Left ventricle myocardium inferior (tissue), 1 donor: ENCODE measurements at places on chromosomes 11 and 22. TPM values are rescaled to one million over a fixed set of nuclear protein-coding genes. Genes with fewer than 3 reads are reported as not detected.

- DNase-seq = no peak
These were observed 519 bp upstream of the PDE3B start for GRCh38 chr11:14642873-14643696.

DNA sequence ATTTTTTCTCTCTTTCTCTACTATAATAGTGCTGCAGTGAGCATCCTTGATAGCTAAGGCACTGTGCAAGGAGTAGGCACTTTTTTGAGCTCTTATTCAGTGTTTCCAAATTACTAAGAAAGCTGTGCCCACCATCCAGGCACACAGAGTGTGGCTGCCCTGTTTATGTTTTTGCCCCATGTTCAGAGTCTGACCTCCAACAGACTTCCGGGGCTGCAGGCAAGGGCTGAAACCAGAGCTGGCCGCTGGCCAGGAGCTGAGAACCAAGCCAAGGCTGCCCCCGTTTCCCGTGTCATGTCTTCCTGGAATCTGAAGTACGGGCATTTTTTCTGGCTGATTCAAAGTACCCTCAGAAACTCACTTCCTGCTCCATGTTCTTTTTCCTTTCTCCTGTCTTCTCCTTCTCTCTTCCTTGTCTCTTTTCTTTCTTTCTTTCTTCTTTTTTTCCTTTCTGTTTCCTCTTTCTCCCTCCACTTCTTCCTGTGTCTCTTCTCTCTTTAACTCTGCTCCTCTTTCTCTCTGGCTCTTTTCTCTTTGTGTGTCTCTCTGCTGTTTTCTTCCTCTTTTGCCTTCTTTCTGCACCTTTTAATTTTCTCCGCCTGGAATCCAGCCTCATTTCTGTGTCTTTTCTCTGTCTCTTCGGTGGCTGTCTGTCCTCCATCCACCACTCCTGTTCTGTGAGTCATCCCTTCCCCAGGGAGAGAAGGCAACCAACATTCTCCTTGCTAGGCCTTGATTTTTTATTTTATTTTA lies 17.0 kb upstream of the KCTD14 start:
- peak; percentile 67 for DNase-seq

Gene PTPN5
- 0.47 TPM for total RNA-seq

GRCh38 chr11:120338107-120338933 lies 2.1 kb downstream of the ARHGEF12 start:
- no peak for DNase-seq

Gene SUSD2
- 3.2 TPM for total RNA-seq

Gene SNX32
- not detected for total RNA-seq

Gene NLRP14
- not detected for total RNA-seq

DNA sequence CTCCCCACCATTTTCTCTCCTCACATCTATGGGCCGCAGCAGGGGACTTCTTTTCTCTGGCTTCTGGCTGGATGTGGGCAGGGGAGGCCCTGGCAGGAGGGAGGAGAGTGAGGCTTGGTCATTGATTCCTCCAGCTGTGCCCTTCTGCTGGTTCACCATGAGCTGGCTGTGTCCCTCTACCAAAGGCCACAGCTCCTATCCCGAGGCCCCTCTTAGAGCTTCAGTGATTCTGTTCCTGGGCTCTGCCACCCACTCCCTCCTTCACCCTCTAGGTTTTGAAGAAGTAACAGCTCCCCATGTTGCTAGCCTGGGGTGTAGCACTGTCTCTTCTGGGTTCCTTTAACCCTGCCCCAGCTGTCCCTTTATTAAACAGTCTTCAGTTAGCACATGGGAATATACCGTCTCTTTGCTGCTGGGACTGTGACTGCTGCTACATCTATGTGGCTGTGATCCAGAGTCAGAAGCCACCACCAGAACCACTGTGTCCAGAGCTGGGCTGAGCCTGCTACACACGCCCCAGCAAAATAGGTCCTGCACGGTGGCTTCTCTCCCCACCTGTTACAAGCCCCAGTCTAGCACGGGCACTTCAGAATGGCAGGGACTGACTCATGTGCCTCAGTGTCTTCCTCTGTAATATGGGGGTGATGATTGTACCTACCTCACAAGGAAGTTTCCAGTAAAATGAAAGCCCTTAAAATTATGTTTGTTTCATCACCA lies 578 bp upstream of the PARVG start:
- DNase-seq = no peak

GRCh38 chr11:109864834-109865547 lies 228.2 kb upstream of the ZC3H12C start:
- DNase-seq = no peak

- no peak for DNase-seq
These were observed 137.8 kb upstream of the MTMR2 start for GRCh38 chr11:96061730-96062129.

- DNase-seq = no peak
These were observed 103.3 kb upstream of the NNMT start for GRCh38 chr11:114192841-114193389.

DNA sequence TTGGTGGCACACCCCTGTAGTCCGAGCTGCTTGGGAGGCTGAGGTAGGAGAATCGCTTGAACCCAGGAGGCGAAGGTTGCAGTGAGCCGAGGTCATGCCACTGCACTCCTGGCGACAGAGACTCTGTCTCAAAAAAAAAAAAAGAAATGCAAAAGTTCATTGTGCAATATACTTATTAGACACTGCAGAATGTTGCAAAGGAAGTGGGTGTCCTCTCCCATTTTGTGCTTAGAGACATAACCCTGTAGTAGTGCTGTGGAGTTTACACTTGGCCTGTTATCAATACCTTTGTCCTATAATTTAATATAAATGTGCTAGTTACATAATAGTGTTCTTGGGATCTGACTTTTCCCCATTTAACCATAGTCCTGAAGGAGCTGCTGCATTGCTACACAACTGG lies 9.4 kb downstream of the BCL2L13 start:
- no peak for DNase-seq

Gene MYOD1
- total RNA-seq = not detected

Gene OR51B4
- total RNA-seq = not detected

DNA sequence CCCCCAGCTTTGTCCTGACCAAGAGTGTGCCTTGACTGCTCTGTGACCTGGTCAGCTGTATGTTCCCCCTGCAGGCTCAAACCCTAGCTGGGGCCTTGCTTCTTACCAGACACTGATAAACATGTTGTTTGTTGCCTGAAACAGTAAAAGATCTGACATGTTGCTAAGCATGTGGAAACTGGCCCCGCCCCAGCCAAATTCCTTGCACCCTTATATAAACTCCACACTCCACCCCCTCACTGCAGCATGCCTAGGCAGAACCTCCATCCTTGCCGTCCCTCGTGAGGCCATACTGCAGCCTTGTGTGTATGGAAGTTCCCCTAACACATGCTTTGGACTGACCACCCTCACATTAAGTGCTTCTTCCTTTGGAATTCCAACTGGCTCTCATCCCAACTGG lies 27.3 kb downstream of the LRRC74B start:
- no peak for DNase-seq

DNA sequence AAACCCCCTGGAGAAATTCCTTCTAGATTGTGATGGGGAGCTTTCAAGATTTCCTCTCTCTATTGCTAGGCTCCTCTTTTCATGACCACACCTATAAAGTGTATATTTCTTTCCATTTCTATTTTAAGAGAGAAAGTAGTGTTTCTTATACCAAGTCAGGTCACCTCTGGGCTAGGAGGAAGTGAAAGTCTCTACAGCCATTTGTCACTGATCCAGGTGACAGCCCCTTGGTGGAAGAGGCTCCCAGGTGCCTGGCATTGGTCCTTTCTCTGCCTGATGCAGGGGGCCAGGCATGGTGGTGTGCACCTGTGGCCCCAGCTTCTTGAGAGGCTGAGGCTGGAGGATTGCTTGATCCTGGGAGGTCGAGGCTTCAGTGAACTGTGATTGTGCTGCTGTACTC lies 64.7 kb downstream of the DHCR7 start:
- DNase-seq = no peak

Gene CUL5
- 42.5 TPM for total RNA-seq

DNA sequence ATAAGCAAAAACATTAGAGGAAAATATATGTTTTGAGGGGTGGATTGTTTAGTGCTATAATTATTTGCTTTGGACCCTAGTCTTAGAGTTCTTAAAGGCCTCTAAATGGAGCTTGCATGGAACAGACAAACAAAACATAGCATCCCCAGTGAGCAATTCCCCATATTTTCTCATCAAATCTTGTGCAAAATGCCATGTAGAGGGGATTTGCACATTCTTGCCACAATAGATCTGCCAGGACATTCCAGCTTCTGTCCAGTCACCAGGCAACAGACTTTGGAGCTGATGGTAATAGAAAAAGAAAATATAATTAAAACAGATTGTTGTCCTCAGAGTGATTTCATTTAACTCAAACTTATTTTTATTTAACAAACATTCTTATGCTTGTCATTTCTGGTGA lies 360.3 kb upstream of the PDGFD start:
- DNase-seq = no peak

Gene CSF2RB
- 2.8 TPM for total RNA-seq

Gene AAMDC
- 86.6 TPM for total RNA-seq

DNA sequence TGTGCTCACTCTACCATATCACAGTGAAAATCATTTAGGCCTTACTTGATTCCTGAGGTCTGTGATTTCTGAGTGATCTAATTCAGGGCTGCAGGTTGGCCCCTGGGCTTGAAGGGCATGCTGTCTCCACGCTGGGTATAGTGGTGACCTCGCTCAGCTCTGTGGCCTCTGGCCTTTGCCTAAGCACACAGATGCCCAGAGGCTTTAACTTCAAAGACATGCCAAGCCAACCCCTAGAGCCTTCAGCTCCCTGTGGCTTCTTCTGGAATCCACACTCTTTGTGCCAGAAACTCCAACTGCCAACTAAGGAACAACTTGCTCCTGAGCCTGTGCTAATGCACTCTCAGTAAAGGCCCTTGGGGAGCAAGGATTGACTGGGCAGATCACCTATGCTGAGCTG lies 232.6 kb upstream of the MPPED2 start:
- DNase-seq = no peak

GRCh38 chr22:32326647-32327046 lies 31.0 kb upstream of the RFPL3 start:
- no peak for DNase-seq

- DNase-seq = no peak
These were observed 2.5 kb downstream of the ST13 start for GRCh38 chr22:40853961-40854360.

DNA sequence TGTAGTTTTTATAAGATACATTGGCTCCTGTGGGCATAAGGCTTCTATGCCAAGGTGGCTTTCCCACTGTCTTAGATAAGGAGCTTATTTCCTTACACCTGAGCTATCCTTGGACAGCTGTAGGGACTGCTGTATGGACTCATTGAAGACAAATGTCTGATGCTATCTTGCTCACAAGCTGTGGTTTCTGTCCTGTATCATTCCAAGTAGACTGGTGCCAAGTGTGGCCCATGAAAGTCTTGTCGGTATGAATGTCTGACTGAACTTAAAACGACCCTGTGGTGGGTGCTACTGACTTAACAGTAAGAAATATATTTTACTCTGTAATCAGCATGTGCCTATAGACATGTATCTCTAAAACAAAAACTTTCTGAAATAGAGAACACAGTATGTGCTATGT lies 45.0 kb downstream of the LARGE2 start:
- DNase-seq = no peak

Gene POLR2F
- total RNA-seq = 79.3 TPM

Gene DENND5A
- 117 TPM for total RNA-seq

Gene OR52E2
- not detected for total RNA-seq

Gene CHADL
- total RNA-seq = 10.3 TPM

DNA sequence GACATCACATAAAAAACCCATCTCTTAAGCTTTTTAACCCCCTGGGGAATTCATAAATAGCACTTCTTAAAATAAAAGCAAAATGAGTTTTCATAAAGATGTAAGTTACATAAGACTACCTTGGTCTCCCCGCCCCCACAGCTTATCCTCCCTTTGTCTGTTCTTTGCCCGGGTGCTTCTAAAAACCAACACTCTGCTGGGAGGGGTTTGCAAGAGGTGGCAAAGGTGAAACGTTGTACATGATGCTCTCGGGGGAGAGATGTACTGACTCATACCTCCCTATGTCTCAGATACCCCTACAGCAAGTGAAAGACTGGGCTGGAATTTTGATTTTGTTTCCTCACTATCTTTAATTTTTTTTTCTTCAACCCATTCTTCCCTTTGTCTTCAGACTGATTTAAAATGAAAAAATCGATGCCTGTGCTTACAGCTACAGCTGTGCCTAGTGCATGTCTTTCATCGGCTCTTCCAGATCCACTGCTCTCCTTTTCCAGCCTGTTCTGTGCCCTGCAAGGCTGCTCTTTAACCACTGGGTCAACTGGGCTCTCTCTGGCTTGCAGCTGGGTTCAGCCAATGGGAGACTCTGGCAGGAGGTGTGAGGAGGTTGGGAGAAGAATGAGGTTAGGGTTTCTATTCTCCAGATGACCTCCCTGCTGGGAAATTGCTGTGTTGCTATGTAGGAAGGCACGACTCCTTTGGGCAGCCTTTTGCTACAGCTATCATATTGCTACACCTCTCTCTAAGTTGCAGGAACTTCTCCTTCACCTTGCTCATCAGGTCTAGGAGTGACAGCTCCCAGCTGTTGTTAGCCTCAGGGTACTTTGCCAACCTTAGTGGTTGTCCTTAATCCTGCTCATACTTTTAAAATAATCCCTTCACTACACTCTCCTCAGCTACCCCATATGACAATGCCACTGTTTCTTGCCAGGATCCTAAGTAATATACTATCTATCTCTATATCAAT lies 266.5 kb downstream of the TENM4 start:
- no peak for DNase-seq

DNA sequence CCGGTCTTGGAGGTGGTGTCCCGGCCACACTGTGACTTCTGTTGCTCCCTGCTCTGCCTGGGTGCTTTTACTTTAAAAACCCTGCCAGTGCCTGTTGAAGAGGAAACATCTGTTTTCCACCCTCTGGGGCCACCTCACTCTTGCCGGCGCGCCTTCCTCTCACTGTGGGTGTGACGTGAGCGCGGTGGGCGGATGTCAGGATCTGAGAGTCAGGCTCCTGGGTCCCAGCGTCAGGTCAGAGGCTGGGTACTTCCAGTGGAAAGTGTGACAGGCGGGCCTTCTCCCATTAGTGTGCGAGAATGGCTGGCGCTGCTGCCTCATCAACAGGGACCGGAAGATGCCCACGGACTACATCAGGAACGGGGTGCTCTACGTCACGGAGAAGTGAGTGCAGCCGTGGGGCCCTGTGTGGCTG lies 54.2 kb downstream of the GRAMD4 start:
- DNase-seq = peak; percentile 66

DNA sequence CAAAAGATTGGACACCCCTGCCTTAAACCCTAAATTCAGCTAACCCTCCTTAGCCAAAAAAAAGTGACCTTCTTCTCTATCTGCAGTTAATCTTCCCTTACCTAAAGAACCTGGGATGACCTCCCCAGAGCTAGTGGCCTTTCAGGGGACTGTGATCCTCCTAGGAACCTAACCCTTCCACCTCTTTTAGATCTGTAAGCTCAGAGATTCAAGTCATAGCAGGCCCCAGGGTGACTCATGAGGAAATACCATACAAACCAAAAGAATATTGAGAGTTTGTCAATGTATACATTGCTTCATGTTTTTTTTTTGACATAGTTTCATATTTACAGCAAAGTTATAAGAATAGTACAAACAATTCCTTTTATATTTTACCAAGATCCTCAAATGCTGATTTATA lies 38.3 kb upstream of the CXCR5 start:
- DNase-seq = no peak

GRCh38 chr11:69489031-69489745 lies 7.7 kb downstream of the LINC01488 start:
- peak; percentile 63 for DNase-seq

Gene RAG1
- 1.6 TPM for total RNA-seq
